Activated CD4-positive, CD25-positive, alpha-beta regulatory T cell (primary cell): ENCODE measurements at places on chromosomes 12 and 14.

GRCh38 chr14:73358187-73358586, 100.2 kb downstream of the NUMB start:
- no peak for DNase-seq

DNA sequence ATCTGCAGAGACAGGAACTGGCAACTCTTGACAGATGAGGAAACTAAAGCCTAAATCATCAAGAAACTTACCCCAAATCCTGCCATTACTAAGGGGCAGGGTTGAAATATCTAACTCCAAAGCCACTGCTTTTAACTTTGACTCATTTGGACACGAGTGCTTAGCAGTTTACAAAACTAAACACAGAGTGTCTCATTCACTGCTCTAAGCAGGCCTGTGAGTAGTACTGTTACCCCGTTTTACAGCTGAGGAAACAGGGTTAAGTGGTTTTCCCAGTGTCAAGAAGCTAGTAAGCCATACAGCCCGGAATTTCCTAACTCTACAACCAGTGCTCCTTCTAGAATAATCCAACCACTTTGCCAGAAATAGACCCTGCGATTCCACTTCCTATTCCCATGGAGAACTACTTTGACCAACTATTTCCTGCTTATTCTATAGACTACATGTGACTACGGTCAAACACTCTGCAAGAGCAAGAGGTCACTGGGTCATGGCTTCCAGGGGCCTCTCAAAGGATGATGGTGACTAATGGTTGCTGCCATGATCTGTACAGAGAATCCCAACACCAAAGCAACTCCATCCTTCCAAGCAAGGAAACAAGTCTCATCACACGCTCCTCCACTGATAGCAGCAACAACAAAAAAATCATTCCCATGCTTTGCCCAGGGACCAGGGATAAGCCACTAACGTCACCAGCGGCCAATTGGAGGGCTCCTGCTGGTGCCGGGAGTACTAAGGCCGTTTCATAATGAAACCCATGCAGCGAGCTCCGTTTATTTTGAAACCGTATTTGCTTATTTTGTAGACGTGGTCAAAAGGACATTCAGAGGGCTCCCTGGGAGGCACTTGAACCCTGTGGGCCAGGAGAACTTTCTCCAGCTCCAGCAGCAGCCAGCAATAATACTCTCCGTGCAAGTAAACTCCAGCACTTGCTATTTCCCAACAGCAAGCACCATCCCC, 56.3 kb downstream of the NUAK1 start:
- no peak for DNase-seq

DNA sequence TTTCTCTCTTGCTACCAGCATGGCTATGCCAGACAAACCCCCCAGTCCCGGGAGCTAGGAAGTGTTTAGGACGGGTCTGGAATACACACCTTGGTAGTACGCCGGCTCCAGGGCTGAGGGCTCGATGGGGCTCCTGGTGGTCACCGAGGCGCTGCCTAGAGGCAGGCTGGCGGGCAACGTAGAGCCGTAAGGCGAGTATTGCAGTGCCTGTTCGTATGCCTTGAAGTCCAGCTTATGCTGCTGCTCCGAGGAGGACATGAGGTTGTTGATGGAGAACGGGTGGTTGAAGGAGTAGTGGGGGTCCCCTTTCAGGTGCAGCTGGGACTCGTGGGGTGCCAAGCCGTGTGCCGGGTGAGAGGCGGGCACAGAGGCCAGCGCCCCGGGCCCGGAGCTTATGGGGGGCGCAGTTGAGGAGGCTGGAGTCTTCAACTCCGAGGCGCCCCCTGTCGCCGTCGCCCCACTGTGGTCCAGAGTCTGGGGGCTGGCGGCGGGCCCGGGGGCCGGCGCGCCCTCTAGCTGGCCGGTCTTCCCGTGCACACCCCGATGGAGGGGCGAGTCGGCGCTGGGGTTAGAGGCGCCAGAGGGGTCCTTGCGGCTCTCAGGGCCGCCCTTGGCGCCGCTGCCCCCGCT, 3.6 kb downstream of the FOXA1 start:
- no peak for DNase-seq

DNA sequence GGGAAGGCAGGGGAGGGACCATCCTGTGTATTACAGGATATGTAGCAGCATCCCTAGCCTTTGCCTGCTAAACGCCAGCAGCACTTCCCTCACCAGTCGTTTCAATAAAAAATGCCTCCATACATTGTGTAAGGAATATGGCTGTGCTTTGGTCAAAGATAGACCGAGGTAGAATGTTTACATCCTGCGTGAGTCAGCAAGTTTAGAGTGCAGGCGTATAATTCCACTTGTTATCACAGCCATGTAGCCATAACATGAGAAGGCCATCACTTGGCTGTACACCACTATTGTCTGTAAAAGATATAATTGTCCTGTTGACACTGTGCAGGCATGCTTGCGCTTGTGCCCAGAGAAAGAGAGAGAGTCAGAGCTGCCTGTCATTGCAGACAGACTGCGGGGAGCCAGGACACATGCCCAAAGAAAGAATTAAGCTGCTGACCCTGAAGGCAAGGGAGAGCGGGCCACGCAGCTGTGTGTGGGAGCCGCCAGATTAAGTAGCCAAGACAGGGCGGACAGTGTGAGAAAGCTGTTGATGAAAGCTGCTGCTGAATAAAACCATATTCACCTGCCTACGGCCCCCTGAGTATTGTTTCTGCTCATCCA, 68.4 kb downstream of the CRACR2A start:
- DNase-seq: no peak

- no peak for DNase-seq
Measured at GRCh38 chr12:51262758-51263177, 7.4 kb downstream of the SMAGP start.

DNA sequence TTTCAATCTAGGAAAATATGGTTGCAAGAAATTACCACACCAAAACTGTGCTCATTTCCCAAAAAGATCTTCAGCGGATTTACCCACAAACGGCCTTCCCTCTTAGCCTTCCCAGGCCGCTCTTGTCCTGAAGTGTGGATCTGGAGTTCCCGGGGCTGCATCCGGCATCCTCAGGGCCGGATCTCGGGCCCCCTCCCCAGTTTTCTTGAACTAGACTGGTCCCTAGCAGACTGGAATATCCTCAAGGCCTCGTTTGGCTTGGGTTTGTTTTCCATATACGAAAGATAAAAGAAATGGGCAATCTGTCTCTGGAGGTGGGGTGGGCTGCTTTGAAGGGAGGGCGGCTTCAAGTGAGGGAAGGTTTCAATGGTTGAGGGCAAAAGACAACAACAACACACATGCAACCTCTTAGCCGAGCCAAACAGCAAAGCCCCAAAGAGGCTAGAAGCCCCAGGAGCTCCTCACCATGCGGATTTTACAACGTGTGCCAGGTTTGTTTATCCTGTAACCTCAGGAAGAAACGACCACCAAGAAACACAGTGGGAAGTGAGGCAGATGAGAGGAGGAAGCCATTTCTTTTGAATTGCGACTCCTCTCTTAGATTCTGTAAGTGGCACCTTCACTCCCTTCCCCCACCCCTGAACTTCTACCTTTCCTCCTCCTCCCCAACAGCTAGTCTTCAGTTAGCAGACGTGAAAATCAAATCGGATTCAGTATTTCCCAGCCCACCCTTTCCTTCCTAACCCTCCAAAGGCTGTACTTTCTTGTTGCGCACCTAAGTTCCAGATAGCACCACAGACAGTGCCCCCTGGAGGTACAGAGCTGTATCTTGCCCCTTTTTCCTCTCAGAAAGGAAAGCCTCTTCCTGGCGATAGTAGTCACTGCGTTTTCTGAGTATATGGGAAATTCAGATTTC, 2.6 kb downstream of the MYF6 start:
- no peak for DNase-seq

- no peak for DNase-seq
Measured at GRCh38 chr12:2294651-2295475, 242.1 kb downstream of the CACNA1C start.

- no peak for DNase-seq
Measured at GRCh38 chr12:23855813-23856212, 93.7 kb downstream of the SOX5 start.

- DNase-seq: no peak
Measured at GRCh38 chr12:113861708-113862312, 104.3 kb downstream of the RBM19 start.

DNA sequence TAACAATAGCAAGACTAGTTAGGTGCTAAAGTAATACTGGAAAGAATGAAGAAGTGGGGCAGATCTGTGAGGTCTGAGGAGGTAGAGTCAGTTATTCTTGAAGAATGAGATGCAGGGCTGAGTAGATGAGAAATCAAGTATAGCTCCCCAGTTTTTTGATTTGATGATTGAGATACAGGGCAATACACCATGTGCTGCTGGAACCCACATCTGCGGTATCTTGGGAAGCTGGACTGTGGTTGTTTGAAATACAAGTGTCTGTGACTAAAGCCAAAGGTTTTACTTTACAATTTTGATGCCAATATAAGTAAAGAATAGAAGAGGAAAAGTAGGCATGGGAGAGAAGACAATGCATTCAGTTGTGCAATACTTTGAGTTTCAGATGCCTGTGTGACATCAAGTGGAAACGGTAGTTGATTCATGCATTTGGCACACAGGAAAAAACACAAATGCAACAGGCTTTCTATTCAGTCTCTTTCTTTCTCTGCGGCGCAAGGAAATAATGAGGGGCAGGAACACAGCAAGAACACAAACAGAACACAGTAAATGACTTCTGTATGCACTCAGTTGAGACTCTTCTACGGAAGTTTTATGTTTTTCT, 190.2 kb upstream of the SLC38A2 start:
- no peak for DNase-seq

DNA sequence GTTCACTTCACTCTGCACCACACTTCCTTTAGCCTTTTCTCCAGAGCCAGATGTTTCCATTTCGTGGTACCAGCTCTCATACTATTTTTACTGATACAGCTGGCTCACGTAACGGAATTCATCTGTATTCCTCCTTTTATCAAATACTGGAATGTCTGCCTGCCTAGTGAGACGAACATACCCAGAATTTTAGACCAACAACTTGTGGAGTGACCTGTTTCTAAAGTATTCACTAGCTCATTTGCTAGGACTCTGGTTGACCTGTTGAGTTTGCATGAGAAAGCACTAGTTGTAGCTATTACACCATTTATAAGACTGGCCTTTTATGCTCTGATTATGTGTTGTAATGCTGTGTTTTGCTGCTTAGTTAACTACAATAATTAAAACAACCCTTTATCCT, 22.6 kb downstream of the KCNA5 start:
- no peak for DNase-seq

- no peak for DNase-seq
Measured at GRCh38 chr14:101873076-101873825, 91.1 kb upstream of the DYNC1H1 start.
